ENCODE measurements at places on chromosomes 1 and 21. TPM values are rescaled to one million over a fixed set of nuclear protein-coding genes. Genes with fewer than 3 reads are reported as not detected.

FGR gene
- total RNA-seq: 5.4 TPM

SELP gene
- total RNA-seq: 0.85 TPM

CCSAP gene
- total RNA-seq: 0.75 TPM

TTC34 gene
- total RNA-seq: not detected

ZBTB8A gene
- total RNA-seq: 5.2 TPM

S100A16 gene
- total RNA-seq: 37.3 TPM

TM2D1 gene
- total RNA-seq: 36.3 TPM

GJA4 gene
- 24.8 TPM for total RNA-seq

DNA sequence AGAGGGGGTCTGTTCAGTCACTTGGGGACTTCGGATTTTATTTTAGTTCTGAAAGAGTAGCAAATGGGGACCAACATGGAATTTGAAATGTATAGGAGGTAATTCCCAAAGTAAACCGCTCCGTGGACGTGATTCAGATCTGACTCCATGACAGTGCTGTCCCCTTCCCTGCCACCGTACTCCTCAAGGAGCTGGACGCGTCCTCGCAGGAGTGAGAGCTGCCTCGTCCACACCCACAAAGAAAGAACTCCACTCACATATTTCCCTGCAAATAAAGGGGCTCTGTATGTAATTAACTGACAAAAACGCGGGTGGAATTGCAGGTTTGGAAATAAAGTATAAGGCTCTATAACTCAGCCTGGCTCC, 183.6 kb downstream of the ETS2 start:
- DNase-seq: no peak

GRCh38 chr1:165365341-165365740, 8.8 kb upstream of the LMX1A start:
- no peak for DNase-seq

GRCh38 chr1:118143121-118143520, 41.9 kb downstream of the SPAG17 start:
- no peak for DNase-seq

DNA sequence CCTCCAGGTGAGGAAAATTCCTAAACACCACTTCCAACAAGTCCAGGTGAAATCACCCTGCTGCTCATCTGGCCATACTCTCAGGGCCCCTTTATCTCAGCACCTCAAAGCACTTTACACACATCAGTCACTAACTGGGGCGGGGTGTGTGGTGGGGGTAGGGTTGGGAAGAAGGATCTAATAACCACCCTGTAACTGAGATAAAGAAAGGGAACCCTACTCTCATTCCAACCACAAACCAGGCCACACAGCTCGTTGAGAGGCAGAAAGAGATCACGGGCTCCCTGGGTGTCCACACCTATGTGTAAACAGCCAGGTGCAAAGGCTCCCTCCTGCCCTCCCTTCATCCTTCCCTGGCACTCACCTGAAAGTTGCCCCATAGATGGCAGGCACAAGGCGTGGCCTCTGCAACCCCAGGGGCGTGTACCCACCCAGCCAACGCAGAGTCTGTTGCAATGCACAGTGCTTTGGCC, 20.4 kb downstream of the GPR161 start:
- no peak for DNase-seq

GRCh38 chr21:38219049-38219628, 37.7 kb upstream of the KCNJ15 start:
- peak; percentile 33 for DNase-seq

- DNase-seq: no peak
These were observed 340.4 kb downstream of the USP25 start for GRCh38 chr21:16070207-16070651.

GRCh38 chr1:17826165-17826488, 71.0 kb downstream of the ACTL8 start:
- no peak for DNase-seq

DNA sequence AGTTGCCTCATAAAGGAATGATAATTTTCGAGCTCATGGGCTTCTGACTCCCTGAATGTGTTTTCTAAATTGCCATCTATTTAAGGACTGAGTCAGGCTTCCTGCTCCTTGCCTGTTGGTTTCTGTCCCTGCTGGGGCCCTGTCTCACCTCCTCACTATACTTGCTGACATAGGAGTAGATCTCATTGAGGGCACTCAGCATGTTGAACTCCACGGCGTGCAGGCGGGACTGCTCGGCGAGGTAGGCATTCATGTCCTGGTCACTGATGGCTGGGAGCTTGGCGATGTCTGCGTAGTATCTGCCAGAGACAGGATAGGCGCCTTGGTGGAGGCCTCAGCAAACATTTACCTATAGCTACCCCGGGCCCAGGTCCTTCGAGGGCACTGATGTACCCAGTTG, 116.9 kb upstream of the CD34 start:
- no peak for DNase-seq

DNA sequence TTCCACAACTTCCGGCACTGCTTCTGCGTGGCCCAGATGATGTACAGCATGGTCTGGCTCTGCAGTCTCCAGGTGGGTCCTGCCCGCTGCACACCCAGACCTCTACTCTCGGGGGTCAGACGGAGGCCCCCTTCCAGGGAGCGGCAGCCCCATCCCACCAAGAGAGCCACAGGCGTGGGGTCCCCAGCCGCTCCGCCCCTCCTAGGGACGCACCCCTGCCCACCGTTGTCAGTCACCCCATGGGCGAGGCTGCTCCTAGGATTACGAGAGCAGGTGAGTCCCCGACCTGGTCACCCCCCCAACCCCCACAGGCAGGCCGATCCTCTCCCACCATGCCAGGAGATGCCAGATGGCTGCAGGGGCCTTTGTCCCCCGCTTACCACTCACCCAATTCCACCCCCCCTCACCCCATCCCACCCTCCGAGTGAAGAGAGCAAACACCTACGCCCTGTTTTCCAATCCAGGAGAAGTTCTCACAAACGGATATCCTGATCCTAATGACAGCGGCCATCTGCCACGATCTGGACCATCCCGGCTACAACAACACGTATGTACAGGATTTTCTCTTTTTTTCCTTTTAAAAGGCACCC, 107.0 kb downstream of the PDE9A start:
- no peak for DNase-seq

GRCh38 chr1:199767700-199768099, 259.8 kb upstream of the NR5A2 start:
- no peak for DNase-seq

DNA sequence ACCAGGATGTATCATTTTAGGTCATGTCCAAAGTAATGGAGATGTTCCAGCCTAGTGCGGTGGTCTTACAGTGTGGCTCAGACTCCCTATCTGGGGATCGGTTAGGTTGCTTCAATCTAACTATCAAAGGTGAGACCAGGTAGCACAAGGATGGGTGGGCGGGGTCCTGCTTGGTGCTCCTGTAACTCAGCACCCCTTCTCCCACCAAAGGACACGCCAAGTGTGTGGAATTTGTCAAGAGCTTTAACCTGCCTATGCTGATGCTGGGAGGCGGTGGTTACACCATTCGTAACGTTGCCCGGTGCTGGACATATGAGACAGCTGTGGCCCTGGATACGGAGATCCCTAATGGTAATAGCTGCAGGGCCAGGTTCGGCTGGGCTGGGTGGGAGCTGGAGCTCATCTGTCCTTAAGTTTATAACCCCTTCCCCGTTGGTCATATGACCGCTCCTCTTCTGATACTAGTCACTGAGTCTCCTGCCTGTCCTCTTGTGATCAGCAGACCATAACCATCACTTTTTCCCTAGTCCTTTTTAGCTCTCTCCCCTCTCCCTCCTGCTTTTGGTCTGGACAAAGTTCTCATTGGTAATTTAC, 5.4 kb downstream of the MARCKSL1 start:
- no peak for DNase-seq

DNA sequence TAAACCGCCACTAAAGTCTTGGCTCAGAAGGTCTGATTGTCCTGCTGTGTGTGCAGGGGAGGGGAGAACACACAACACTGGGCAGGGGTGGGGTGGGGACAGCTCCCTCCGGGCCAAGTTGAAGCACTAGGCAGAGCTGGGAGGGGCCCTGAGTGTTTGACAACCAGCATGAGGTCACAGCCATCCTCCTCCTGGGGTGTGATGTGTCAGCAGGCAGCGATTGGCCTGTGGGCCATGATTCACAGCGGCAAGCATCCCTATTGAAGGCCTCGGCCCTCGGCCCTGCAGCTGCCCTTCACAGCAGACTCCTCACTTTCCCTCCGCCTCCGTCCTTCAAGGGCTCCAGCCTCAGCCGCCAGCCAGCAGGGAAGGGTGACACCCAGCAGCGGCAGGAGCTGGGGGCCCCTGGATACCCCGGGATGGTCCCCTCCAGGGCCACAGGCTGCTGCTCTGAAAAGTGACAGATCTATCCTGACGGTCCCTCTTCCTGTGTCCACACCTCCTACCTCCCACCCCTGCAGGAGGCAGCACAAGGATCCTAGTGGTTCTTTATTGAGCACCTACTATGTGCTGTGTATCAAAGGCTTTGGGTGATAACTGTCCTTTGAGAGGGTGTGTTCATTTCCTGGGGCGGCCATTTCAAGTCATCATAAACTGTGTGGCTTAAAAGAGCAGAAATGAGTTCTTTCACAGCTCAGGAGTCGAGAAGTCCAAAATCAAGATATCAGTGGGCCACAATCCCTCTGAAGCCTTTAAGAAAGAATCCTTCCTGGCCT, 66.0 kb upstream of the SLC25A33 start:
- peak; percentile 64 for DNase-seq

DNA sequence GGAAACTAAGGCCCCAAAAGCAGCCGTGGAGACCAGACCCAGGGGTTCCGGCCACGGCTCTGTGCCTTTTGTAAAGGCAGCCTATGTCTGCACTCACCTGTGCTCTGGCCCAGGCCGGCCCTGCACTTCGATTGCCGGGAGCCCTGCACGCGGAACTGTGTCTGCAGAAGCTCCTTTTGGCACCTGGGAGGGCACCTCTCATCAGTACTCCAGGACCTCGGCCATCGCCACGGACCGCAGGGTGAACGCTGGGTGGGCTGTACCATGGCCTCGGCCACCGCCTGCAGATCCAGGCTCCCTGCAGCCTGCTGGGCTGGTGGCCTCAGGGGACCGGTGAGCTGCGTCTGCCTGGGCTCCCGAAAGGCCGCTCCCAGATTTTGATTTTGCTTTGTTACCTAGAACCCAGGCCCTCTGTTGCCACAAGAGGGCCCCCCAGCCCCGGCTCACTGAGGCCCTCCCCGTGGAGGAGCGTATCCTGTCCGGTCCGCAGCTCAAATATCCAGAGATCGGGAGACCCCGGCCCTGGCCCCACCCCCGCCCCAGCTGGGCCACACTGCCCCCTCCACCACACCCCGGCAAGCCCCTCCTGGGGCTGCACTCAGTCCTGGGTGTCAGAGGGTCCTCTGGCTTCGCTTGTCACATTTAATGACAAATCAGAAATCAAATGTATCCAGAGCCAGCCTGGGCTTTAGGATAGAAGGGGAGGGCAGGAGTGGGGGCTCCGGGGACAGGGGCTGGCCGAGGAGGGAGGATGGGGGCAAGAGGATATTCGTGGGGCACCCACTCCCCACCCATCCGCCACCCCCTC, 60.2 kb upstream of the PDE9A start:
- peak; percentile 17 for DNase-seq

DNA sequence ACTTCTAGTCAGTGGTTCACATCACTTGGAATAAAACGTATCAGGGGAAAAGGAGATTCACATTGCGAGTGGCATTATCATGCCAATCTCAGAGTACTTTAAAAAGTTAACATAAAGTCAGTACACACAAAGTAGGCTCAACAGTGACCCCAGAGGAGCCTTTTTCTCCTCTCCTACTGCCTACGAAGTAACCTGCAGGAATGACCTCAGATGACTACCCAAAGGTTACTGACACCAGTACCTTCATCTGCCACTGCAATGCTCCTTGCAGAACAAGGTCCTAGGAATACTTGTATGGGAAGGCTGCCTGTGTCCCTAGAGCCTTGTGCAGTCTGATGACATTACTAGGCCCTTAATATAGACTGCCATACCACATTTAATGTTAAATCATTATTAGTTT, 389.8 kb upstream of the LYPLAL1 start:
- no peak for DNase-seq

GRCh38 chr1:109931189-109931731, 20.6 kb downstream of the CSF1 start:
- peak; percentile 38 for DNase-seq

GRCh38 chr1:11680270-11681070, 478 bp downstream of the MAD2L2 start:
- no peak for DNase-seq

- DNase-seq: no peak
These were observed 40.6 kb upstream of the MARK1 start for GRCh38 chr1:220487297-220487820.

- DNase-seq: no peak
These were observed 427 bp downstream of the AKR7A2 start for GRCh38 chr1:19311503-19311930.

DNA sequence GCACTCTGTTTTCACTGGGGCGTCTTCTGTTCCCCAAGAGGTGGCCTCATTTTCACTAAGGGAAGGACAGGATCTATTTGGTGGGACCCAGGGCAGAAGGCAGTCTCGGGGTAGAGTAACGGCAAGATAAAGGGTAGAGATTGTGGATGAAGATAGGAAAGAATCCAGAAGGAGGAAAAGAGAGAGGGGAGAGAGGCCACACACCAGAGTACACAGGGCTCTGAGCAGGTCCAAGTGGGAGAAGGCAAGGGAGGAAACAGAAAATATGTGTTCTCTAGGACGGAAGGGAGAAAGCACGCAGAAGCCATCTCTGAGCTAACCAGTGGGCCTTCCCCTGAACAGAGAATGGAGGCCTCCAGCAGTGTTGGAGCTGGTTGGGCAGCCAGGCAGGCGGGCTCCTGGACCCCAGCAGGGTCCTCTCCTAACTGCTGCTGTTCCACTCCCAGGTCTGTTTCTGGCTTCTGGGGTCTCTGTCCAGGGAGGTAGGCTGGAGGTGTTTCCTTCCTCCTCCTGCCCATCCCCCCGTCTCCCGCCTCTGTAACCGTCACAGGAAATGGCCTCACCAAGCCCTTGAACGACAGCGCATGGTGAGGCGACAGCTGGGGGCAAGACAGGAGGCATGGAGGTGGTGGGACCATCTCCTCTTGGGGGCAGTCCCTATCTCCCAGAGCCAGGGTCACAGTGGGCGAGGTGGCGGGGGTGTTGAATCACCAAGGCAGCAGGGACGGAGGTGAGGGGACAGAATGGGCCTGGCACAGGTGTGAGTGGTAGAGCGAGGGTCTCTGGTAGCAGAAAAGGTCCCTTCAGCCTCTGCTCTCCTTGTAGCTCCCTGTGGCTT, 649 bp downstream of the PTPN7 start:
- DNase-seq: no peak

All from gastrocnemius medialis (tissue), 4 donors.